ENCODE measurements at places on chromosomes 1 and 21.

DNA sequence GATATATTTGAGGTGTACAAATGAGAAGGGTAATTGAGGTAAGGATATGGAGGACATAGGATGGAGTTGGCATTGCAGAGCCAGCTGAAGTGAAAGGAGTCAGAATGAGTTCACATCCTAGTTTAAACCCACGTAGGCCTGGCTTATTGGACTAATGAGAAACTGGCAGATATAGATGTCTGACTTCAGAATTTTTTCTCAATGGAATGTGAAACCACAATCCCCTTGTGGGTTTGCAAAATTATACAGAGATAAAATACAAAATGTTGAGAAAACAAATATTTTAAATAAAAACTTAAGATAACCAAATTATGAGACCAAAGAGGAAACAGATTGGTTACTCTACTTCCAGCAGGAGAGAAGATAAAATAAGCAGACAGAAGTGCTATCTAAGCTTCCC lies 277.4 kb upstream of the LRRC7 start:
- no peak for DNase-seq

DNA sequence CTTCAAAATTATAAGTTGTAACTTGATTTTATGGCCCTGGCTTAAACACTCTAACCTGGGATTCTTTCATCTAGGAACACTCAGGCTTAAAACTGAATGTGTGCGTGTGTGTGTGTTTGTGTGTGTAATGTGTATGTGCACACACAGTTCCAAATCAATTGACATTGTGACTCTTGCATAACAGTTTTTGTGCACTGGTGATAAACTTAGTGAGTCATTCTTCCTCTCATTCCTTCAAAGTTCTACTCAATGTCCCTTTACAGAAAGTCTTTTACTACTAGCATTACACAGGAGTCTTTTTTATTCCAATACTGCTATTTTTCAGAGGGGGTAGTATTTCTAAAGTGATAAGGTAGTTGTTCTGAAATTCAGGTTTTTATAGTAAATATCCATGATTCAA lies 943.6 kb downstream of the KCNT2 start:
- DNase-seq = no peak

GRCh38 chr1:34478515-34479076 lies 276.3 kb upstream of the GJB5 start:
- no peak for DNase-seq

DNA sequence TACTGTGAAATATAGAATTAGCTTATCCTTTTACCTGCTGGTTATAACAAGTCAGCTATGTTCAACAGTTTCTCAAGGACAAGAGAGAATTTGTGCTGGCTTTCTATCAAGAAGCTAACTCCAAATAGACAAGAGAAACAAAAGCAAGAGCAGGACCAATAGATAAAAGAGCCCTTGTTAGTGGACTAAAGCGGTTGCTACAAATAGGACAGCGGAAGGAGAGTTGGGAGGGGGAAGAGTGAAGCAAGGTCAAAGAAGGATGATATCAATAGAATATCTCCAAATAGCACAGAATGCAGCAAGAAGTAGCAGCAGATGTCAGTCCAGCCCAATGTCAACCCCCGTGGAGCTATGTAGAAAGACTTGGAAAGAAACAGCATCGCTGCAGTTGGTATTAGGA lies 53.0 kb upstream of the AKT3 start:
- no peak for DNase-seq

- DNase-seq = peak; percentile 1
These were observed 6.5 kb upstream of the PDXK start for GRCh38 chr21:43712268-43712942.

DNA sequence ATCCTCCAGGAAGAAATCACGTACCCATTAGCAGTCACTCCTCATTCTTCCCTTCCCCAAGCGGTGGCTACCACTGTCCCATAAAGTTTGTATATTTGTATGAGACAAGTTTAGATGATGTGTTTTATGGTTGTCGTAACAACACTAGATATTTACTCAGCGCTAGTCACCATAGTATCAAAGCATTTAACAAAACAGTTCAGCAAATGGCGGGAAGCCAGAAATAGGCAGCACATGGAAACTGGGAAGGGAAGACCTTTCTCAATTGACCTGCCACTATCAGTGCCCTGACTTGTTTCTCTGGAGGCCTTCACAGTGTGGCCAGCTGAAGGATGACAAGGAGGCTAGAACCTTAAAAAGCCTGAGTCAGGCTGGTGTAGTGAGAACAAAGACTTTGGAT lies 31.1 kb downstream of the CNST start:
- no peak for DNase-seq

DNA sequence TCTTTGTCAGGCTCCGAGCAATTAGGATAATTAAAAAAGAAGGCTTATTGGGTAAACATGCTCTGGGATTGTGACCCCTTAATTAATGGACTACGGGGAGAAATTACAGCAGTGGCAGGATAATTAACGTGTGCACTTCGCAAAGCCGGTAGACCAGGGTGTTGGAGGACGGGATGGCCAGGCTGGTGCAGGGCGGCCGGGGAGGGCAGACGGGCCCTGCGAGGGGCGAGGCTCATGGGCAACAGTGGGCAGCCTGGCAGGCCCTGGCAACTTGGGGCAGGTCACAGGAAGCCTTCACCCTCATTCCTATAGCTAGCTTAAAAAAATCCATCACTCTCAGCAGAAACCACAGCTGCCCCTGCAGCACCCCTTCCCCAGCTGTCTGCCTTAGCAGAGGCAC lies 186.2 kb upstream of the ARHGEF16 start:
- no peak for DNase-seq

DNA sequence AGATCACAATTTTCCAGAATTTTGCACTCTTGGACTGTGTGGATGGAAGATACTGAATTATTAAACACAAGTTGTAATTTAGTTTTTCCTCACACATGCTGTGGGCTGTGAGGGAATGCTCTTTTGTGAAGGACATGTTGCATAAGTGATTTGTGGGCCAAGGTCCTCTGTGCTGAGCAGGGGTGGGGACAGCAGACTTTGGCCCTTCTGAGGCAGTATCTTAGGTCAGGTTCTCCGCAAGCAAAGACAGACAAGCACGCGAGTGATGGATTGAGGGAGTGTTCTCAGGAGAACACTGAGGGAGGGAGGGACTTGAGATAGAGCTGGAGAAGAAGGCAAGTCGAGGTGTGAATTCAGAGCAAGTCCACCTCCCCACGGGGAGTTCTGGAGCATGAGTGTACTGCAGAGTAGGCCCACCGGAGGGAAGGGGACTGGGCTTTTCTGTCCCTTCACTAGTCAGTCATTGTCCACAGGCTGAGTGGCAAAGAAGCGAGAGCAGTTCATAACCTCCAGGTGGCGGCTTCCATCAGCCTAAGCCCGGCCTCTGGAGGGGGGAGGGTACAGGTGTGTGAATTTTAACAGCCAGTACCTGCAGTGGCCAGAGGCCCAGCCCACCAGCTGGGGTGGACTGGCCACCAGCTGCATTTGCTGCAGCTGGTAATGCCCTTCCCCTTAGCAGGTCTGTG lies 19.1 kb upstream of the CD101 start:
- DNase-seq = no peak

DNA sequence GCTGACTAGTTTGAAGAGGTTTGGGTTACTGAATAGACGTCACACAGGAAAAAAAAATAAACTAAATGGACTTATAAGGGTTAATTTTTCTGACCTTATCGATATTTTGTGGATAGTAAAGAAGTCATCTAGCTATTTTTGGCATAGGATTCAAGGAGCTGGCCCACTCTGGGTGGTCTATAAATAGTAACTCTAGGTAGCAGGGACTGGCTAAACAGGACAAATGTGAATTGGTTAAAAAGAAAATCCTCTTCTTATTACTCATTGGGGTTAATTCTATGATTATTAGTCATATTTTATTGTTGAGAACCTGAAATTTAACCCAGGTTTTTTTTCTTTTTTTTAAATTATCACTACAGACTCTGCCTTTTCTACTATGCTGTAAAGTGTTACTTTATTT lies 61.7 kb downstream of the ATF6 start:
- DNase-seq = no peak

GRCh38 chr1:97298966-97299365 lies 577.4 kb downstream of the PTBP2 start:
- no peak for DNase-seq

- no peak for DNase-seq
These were observed 5.8 kb upstream of the KCNJ15 start for GRCh38 chr21:38250991-38251418.

DNA sequence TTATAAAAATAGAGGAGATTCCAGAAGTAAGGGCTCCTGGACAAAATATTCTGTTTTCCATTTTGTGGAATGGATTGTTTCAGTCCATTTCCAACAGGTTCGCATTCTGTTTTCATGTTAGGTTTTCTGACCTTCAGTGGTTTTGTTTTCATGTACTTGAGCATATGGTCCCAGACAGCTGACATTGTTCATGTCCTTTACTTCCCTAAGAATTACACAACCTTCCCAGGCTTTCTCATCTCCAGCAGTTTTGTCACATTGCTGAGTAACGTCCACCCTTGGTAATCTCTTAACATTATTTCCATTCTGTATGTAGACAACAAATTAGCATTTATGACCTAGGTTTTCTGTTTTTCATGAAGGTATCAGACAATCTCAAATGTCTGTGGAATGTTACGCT lies 21.0 kb upstream of the ERRFI1 start:
- DNase-seq = no peak

GRCh38 chr1:214511639-214511998 lies 39.8 kb downstream of the PTPN14 start:
- no peak for DNase-seq

DNA sequence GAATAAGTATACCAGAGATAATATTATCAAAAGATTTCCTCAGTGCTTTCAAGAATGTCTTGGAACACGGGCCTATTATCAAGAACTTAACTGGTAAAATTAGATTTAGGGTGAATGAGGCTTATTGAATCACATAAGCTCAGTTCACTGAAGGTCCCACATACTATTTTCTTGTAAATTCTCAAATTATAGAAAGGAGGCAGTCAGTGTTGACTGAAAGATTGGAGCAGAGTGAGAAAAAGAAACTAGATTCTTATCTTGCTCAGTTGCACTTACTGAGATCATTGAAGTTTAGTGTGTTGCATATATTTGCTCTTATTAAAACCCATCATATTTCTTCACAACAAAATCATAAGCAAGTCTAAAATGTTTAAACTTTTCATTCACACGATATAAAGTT lies 3.9 kb upstream of the RGS1 start:
- no peak for DNase-seq

DNA sequence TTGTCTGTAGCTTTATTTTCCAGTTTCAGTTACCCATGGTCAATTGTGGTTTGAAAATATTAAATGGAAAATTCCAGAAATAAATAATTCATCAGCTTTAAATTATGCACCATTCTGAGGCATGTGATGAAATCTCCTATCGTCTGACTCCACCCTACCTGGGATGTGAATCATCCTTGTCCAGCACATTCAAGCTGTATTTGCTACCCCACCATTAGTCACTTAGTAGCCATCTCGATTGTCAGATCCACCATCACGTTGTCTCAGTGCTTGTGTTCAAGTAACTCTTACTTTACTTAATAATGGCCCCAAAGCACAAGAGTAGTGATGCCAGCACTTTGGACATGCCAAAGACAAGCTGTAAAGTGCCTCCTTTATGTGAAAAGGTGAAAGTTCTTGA lies 4.0 kb downstream of the STPG1 start:
- no peak for DNase-seq

GRCh38 chr1:112548547-112548946 lies 39.8 kb downstream of the WNT2B start:
- no peak for DNase-seq

DNA sequence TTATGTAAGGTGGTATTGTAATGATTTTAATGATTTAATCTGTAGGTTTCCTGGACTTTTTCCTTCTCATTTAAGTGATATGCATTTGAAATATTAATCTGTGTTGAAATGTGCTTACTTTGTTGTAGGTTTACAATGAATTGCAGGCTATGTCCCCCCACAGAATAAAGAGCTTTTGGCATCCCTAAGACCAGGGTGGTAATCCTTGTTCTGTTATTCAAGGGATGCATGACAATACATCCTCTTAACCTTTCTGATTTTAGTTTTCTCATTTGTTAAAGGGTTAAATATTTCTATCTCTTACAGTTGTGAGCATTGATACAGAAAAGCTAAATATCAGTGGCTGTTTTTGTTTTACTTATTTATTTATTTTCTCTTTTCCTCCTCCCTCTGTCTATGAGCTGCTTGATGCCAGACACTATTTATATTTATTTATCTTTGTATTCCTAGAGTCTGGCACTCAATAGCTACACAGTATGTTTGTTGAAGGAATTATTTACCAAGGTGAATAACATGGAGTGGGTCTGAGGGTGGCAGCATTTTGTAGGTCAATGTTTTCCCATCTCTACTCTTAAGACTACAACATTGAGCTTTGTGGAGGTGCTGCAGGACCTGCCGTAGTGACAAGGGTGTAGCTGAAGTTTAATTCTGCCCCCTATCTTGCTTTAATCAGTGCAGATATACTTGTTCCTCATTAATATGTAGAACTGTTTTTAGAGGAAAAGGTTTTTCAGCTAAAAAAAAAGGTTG lies 19.9 kb upstream of the ADGRL2 start:
- DNase-seq = no peak
